ENCODE measurements at places on chromosomes 2 and 18. TPM values are rescaled to one million over a fixed set of nuclear protein-coding genes. Genes with fewer than 3 reads are reported as not detected.

TPGS2 gene
- 88.3 TPM for total RNA-seq

TBR1 gene
- 62.8 TPM for total RNA-seq

ZFP36L2 gene
- total RNA-seq = 38.6 TPM

STAMBP gene
- total RNA-seq = 53.4 TPM

CYB5A gene
- 35.8 TPM for total RNA-seq

CRYGD gene
- total RNA-seq = 2.4 TPM

PFN4 gene
- not detected for total RNA-seq

GEN1 gene
- 4.4 TPM for total RNA-seq

GRCh38 chr2:73070643-73071359 lies 711 bp downstream of the SFXN5 start:
- no peak for DNase-seq

GRCh38 chr2:28465148-28465885 lies 30.5 kb upstream of the PLB1 start:
- no peak for DNase-seq

- no peak for DNase-seq
Observed at GRCh38 chr2:156986339-156986988, 271.0 kb upstream of the GALNT5 start.

GRCh38 chr2:17195016-17195415 lies 323.2 kb downstream of the RAD51AP2 start:
- no peak for DNase-seq

DNA sequence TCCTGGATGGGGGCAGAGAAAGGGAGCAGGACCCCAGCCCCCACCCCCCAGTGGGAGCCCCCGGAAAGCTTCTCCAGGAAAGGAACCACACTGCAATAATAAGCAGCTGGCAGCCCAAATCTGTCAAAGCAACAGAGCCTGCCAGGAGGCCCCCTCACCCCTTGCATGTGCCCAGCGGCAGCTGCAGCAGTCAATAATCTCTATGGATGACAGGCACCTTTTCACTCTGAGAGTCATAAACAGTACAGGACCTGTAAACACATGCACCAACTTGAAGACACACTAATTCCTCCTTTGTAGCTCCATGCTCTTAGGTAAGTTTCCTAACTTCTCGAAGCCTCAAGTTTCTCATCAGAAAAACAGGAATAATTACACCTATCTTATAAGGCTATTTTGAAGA lies 26.2 kb upstream of the KDM3A start:
- no peak for DNase-seq

DNA sequence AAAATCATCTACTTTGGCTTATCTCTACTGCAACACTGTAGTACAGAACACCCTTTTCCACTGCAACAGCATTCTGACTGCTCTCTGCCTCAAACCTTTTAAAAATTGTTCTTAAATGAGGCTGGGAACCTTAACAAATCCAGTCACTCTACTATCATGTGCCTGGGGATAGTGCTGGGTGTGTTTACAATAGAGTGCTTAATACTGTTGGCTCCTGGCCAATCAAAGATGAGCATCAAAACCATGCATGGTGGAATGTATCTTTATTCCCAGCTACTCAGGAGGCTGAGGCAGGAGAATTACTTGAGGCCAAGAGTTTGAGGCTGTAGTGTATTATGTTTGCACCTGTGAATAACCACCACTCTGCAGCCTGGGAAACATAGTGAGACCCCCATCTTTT lies 7.4 kb downstream of the ANKAR start:
- no peak for DNase-seq

DNA sequence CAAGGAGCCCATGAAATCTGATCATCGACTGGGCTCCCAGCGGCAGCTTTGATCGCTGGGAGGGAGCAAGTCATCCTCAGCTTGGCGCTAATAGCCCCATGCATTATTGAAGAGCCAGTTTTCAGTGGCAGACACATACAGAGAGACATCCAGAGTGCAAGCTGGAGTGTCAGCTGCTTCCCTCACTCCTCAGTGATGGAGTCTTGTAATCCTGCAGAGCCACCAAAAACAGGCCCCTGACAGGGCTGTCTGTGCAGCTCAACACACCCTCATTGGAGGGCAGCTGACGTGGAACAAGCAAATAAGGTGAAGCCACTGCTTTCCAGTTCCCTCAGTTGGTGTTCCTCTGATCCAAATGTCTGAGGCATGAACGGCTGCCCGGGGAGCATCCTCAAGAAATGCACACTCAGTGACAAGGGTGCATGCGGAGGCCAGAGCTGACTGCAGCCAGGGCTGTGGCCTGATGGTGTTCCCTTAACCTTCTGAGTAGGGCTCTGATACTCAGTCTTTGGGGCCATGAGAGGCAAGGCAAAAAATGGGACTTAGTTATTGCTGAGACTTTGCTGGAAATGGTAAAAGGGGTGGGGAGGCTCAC lies 97.4 kb downstream of the RHOB start:
- no peak for DNase-seq

DNA sequence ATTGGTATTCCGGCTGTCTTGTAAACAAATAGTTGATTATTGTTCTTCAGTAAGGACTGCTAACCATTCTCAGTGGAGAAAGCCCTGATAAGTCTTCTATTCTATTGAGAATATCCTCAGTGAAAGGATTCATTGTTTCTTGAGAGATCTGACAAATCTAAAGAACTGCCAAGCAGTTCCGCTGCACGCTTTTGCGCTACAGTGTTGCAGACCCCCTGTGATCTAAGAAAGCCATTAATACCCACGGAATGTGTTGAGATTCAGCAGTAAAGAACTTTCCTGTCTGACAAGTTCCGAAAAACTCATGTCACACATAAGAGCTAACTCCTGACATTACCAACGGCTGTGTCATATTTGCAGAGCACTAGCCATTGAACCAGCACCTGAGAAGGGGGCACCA lies 63.8 kb downstream of the ZNF236 start:
- no peak for DNase-seq

GRCh38 chr2:101623031-101623521 lies 74.4 kb upstream of the MAP4K4 start:
- no peak for DNase-seq

DNA sequence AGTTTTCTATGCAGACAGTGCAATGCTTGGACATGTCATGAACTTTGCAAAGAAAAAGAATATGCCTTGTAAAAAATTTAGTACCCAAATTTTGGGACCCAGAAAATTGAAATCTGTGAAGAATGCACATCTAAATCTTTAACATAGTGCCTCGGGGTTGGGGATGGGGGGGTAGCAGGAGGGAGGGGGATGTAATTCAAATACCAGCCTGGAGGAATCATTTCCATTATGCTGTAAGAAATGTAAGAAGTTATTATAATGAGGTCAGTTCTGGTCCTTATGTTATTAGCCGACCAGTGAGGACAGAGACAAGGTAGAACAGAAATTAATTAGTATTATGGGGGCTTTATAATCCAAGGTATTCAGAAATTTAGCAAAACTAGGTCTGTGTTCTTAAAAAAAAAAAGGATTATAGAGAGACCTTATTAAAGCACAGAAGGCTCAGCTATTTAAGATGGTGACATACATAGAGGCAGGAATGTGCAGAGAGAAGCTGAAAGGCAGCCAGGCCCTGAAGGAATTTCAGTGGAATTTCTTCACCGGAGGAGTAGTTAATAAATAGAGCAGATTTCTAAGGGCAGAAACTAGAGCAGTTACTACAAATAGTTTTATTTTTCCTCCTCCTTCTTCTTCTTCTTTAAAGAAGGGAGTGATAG lies 89.0 kb upstream of the RBMS1 start:
- no peak for DNase-seq

DNA sequence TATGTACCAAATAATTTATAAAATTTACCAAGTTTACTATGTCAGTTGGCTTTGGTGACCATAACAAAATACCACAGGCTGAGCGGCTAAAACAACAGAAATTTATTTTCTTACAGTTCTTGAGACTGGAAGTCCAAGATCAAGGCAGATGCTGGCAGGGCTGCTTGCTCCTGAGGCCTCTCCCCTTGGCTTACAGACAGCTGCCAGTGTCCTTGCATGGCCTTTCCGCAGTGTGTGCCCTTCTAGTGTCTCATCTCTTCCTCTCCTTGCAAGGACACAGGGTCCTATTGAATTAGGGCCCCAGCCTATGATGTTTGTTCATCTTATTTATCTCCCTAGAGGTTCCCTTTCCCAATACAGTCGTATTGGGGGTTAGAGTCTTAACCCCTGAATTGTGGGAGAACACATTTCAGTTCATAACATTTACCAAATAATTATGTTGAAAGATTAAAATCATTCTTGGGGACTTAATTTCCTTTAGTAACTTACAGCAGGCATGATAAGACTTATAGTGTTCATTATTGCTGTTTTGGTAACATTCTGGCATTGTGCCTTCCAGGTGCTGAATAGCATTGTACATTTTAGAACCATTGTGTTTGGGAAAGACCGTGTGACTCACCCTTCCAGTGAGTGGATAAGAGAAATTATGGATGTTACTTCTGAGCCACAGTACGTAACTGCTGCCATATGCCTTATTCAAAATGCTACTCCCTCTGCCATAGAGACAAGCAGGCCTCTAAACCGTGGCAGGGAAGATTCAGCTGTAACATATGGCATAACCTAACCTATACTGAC lies 317.5 kb downstream of the TMX3 start:
- DNase-seq = no peak

- DNase-seq = no peak
Observed at GRCh38 chr18:13370995-13371625, 152.6 kb downstream of the LDLRAD4 start.

DNA sequence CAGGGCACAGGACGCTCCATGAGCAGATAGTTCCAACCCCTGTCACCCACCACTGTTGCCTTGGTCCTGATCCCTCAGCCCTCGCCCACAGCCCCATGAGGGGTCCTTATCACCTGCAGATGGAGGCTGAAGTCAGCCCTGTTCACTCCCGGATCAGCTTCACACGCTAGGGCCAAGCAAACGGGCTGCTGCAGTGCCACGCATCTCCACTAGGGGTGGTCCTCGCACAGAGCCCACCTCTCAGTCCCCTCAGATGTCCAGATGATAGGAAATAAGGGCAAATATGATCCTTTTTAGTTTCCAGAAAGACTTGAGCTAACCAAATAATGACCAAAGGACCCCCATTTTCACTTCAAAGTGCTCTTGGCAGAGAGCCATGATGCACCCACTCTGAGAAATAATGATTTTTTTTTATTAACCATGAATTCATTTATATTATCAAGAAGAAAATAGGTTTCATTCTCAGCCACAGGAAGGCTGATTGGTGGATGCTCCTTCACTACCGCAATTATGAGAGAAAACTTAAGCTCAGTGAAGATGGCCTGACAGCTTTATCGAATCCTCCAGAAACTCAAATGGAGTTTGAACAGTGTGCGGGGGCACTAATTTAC lies 71.9 kb upstream of the KLHL29 start:
- no peak for DNase-seq

DNA sequence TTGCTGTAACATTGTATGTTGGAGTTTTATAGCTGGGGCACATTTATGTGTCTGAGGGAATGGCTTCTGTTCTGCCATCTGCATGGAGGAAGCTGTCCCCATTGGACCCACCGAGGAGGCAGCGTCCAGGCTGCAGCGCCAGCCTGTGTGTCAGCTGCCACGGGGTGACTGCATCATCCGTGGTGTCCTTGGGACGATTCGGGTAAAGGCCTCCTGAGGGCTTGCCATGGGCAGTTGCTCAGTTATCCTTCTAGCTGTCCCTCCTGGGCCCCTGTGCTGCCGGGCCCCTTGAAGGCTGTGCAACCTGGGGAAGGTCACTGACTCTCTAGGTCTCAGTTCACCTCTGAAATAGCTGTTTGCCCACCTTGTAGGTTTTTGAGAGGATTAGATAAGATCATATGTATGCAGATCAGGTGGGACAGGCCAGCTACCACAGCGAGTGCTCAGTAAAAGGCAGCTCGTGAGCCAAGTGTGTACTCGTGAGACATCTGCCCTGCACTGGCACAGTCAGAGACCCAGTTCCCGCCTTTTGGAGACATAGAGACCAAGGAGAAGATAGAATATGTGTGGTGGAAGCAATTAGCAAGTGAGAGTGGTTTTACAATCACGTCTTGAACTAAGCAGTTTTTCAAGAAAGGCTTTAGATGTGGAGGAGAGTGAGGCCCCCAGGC lies 10.6 kb downstream of the LDLRAD4 start:
- peak; percentile 37 for DNase-seq

DNA sequence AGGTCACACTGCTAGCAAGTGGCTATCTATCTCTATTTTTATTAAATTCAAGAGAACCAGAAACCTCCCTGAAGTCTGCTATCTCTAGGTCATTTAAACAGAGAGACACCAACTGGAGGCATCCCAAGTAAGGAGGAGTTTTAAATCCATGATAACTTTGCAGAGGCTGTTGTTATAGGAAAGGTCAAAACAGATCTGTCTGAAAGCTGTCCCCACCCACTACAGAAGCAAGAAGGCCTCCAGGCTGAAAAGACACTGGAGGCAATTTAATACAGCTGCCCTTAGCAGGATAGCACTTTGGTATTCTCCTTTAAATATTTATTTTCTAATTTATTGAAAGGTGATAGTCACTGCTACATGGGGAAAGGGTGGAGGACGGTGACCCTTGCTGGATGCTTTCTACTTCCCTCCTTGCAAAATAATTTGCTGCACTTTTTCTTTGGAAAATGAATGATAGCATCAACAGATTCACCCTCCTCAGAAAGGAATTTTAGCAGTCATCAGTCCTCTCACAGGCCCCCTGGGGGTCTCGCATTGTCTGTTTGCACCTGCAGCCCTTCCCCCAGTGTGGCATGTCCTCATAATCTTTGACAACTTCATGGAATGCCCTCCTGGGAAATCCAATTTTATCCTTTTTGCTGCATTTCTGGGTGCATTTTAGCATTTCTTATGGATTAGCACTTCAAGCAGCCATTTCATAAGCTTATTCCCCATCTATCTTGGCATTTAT lies 429.5 kb upstream of the TNP1 start:
- no peak for DNase-seq

DNA sequence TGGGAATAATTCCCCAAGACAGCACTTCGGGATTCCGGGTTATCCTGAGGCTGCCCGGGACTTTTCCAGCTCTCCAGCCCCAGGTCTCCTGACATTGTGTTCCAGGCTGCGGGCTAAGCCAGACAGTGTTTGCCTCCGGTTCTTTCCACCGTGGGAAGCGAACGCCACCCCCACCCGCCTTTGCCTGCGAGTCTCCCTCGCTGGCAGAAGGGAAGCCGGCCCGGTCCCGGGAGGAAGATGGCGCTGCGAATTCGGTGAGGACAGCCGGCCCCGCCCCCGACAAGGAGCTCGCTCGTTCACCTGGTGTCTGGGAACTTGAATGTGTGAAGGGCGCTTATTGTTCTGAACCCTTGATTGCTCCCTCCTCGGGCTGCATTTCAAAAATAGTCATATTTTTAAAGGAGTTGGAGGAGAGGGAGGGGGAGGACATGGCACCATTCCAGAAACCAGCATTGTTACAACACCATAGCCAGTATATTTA lies 2.9 kb downstream of the LRATD1 start:
- DNase-seq = peak; percentile 36

Measured in dorsolateral prefrontal cortex (tissue), 122 donors.